ENCODE measurements at places on chromosomes 4 and X. TPM values are rescaled to one million over a fixed set of nuclear protein-coding genes. Genes with fewer than 3 reads are reported as not detected.

TCEAL6 gene
- 1.8 TPM for total RNA-seq

GPM6B gene
- 24.9 TPM for total RNA-seq

- no peak overlapping the region for H3K4me3 ChIP-seq
- no peaks in the 10 kb centered on the region for H3K27me3 ChIP-seq
- H3K4me1 ChIP-seq, result no peaks in the 10 kb centered on the region
- no peak for DNase-seq
- H3K27ac ChIP-seq, result no peak overlapping the region
These were observed 67.0 kb upstream of the AGA start for GRCh38 chr4:177509226-177509745.

DNA sequence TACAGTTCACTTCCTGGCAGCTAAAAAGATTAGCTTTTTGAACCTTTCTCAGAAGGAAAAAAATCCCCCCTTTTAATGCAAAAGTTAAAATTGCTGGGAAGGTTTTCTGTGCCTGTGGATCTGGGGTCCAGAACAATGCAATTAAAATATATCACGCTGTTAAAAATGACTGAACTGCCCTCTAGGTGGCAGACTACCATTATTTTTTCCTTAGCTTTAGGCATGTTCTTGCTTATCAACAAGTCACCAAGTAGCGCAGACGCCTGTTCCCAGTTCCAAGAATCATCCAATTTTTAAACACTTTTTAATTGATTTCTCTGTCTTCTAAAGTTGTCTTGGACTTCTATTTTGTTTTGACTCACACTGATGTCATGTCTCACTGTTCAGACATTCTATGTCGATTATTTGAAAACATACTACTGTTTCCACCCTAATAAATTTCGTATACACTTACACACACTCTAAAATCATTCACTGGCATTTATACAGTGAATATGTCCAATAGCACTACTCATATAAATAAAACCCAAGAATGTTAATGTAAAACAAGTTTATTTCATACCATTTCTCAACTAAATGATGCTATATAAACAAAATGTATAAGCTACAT, 661.6 kb downstream of the RAPGEF2 start:
- DNase-seq, result no peak
- no peaks in the 10 kb centered on the region for H3K36me3 ChIP-seq
- no peaks in the 10 kb centered on the region for H3K27me3 ChIP-seq
- no peak overlapping the region for H3K4me3 ChIP-seq
- H3K4me1 ChIP-seq, result peaks cover 9% of the 10 kb centered on the region

DNA sequence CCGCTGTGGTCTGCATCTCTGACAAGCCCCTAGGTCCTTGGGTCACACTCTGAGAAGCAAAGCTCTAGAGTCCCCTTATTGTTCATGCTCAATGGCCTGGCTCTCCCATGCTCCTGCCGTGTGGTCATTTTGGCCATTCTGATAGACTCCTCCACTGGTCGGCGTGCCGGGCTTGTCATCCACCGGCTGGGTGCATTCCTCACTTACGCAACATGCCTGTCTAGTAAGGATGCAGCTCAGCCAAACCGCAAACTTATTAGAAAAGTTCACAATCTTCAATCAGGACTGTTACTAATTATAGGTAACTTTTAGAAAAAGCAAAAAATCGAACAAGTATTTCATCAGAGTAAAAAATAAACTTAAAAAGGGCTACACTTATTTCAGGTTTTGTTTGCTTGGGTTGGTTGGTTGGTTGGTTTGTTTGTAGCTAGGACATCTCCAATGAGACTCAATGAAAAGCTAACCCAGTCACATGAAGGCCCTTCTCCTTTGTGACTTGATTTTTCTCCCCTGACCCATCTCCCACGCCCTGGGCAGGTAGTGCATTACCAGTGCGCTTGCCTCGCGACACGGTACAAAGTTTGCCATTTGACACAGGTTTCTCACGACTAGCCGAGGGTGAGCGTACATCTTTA, 41.0 kb downstream of the IRF2 start:
- H3K4me1 ChIP-seq, result no peaks in the 10 kb centered on the region
- H3K36me3 ChIP-seq, result no peaks in the 10 kb centered on the region
- H3K4me3 ChIP-seq, result no peak overlapping the region
- DNase-seq, result no peak
- no peak overlapping the region for H3K27ac ChIP-seq

DNA sequence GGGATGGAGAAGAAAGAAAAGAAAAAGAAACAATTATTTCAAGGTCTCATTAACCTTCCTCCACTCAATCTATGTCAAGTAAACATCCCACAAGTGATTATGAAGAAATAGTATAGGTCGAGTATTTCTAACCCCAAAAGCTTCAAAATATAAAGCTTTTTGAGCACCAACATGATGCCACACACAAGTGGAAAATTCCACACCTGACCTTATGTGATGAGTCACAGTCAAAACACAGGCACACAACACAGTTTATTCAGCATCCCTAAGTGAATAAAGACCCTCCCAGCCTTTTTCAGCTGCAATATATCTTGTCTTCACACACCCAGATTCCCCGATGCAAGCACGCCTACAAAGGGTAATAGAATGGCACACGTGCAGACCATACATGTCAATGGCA, 51.7 kb upstream of the VEGFC start:
- no peaks in the 10 kb centered on the region for H3K36me3 ChIP-seq
- H3K27me3 ChIP-seq, result no peaks in the 10 kb centered on the region
- H3K27ac ChIP-seq, result no peak overlapping the region

DNA sequence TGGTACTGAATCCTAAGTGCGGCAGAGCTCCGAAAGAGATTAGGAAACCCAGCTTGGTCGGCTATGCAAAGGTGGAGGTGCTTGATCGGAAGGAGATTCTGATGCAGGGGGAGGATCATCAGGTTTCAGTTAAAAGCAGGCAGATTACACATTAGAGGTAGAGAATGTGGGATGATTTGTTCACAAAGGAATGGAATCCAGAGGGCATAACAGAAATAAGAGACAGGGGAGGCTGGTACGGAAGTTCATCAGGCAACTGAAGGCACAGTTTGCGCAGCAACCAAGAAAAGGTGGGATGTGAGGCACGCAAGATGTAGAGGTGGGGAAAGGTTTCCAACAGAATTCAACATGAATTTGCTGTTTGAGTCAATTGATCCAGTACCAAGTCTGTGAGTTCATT, 424 bp upstream of the ZNF330 start:
- peak overlapping the region; percentile 96 for H3K27ac ChIP-seq
- no peaks in the 10 kb centered on the region for H3K36me3 ChIP-seq
- peaks cover 29% of the 10 kb centered on the region for H3K4me1 ChIP-seq
- H3K4me3 ChIP-seq, result peak overlapping the region; percentile 79
- no peaks in the 10 kb centered on the region for H3K27me3 ChIP-seq
- DNase-seq, result no peak

GRCh38 chr4:116925900-116926457, 159.4 kb downstream of the TRAM1L1 start:
- H3K36me3 ChIP-seq, result no peaks in the 10 kb centered on the region
- DNase-seq, result peak; percentile 50
- H3K4me1 ChIP-seq, result peaks cover 14% of the 10 kb centered on the region
- H3K27ac ChIP-seq, result no peak overlapping the region
- peaks cover 6% of the 10 kb centered on the region for H3K27me3 ChIP-seq

GRCh38 chrX:71859637-71860036, 51.0 kb upstream of the NHSL2 start:
- H3K36me3 ChIP-seq, result no peaks in the 10 kb centered on the region
- H3K4me3 ChIP-seq, result no peak overlapping the region
- no peaks in the 10 kb centered on the region for H3K27me3 ChIP-seq
- no peak overlapping the region for H3K27ac ChIP-seq

DNA sequence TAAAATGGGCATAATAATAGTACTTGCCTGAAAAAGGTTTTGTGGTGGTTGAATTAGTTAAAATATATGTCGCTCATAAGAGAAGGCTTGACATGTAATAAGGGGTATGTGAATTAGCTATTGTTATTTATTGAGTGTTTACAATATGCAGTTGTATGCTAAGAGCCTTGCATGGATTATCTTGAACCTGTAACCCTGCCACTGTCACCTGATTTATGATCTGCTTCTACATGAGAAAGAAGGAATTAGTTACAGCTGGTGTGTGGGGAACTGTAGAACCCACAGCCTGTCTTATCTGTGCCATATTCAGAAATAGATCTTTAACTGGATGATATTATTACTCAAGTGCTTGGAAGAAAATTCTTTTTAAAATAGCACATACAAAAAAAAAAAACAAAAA, 227.7 kb downstream of the LDB2 start:
- peaks cover 6% of the 10 kb centered on the region for H3K4me1 ChIP-seq
- no peaks in the 10 kb centered on the region for H3K36me3 ChIP-seq
- no peak for DNase-seq
- no peak overlapping the region for H3K4me3 ChIP-seq

DNA sequence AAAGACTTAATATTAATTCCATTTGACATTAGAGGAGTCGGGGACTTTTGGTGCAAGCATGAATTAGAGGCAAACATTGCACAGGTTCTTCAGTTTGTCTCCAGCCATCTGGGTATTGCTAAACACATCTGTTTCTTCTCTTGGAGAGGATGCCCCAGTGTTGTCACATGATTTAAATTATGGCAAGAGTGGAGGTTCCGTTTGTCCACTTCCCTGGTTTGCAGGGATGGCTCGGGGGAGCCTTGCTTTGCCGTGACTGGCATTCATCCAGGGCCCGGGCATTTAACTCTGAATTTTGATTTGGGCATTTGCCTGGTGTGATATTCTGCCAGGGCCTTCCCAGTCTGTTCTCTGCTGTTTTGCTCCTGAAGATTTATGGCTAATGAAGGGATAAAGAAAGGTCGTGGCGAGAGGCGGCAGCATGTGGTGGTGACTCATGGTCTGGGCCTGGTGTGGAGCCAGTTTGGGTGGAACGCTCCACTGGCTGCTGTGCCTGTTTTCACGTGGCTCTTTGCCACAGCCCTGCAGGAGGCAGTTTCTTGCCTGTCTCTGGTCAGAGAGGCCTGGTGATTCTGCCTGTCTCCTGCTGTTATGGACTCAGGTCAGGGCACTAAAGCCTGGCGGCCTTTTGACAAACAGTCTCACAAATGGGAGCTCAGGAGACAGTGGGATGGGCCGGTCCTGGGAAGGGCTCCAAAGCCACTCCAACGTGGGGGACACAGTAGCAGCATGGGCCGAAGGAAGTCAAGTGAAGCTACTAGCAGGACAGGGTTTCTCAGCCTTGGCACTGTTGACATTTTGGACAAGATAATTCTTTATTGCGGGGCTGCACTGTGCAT, 99.4 kb upstream of the PGRMC2 start:
- no peaks in the 10 kb centered on the region for H3K27me3 ChIP-seq
- DNase-seq, result peak; percentile 98
- peaks cover 74% of the 10 kb centered on the region for H3K4me1 ChIP-seq
- H3K27ac ChIP-seq, result peak overlapping the region; percentile 88
- H3K36me3 ChIP-seq, result no peaks in the 10 kb centered on the region

- H3K27me3 ChIP-seq, result no peaks in the 10 kb centered on the region
- no peak for DNase-seq
- no peak overlapping the region for H3K4me3 ChIP-seq
- no peaks in the 10 kb centered on the region for H3K4me1 ChIP-seq
- H3K27ac ChIP-seq, result no peak overlapping the region
These were observed 182.1 kb downstream of the SCFD2 start for GRCh38 chr4:53183754-53184153.

DNA sequence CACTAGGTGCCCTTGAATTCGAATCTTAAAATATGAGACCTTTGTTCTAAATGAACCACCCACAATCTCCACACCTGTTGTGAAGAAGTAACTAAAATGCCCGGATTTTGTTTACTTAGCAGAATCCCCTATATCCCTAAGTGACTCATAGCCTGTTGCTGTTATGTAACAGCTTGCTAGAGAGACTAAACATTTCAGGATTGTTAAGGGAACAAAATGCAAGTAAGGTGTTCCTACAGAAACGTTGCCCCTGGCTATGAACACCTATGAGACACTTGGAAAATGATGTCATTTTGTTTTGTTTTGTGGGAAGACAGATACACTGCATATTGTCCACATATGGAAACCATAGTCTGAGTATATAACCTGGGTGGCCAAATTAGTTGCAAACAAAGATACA, 24.2 kb upstream of the MXRA5 start:
- no peaks in the 10 kb centered on the region for H3K36me3 ChIP-seq
- no peak overlapping the region for H3K4me3 ChIP-seq
- H3K27me3 ChIP-seq, result no peaks in the 10 kb centered on the region

- H3K4me3 ChIP-seq, result no peak overlapping the region
- no peak for DNase-seq
- no peaks in the 10 kb centered on the region for H3K36me3 ChIP-seq
- H3K4me1 ChIP-seq, result no peaks in the 10 kb centered on the region
- H3K27ac ChIP-seq, result no peak overlapping the region
- no peaks in the 10 kb centered on the region for H3K27me3 ChIP-seq
These were observed 139.3 kb downstream of the CHIC2 start for GRCh38 chr4:53925050-53925605.

Data from sigmoid colon (tissue), 7 donors.